ENCODE measurements at places on chromosomes 7 and 10.

DNA sequence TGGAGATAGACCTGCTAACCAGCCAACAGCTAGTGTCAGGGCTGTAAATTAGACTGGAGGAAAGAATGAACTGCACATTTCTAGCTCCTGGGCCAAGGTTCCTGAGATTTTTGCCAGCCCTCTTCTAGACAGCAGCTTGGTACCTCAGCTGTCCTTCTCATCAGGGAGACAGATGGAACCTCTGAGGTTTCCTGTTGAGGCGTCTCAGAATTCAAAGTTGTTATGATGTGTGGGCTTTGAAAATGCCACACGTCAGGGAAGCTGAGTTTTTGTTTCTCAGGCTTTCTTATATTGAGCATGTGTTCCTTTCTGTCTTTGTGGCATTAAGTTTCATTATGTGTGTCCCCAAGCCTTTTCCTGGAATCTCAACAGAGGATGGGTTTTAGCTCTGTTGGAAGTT lies 736.6 kb downstream of the AUTS2 start:
- no peak for DNase-seq

DNA sequence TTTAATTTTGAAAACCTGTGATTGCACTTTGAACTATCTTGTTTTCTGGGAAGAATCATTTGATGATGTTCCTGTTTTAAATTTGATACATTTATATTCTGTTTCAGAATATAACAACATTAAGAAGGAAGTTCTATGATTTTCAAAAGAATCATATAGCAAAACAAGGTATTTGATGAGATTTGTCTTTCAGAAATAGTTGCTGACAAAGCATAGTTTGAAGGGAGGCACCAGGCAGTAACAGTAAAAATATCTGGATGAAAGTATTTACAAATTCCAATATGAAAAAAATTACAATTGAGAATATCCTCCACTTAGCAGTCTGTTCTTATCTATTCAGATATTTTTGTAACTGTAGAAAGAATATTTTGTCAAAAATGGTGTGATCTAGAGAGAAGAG lies 266.1 kb upstream of the CSTF2T start:
- DNase-seq, result no peak

DNA sequence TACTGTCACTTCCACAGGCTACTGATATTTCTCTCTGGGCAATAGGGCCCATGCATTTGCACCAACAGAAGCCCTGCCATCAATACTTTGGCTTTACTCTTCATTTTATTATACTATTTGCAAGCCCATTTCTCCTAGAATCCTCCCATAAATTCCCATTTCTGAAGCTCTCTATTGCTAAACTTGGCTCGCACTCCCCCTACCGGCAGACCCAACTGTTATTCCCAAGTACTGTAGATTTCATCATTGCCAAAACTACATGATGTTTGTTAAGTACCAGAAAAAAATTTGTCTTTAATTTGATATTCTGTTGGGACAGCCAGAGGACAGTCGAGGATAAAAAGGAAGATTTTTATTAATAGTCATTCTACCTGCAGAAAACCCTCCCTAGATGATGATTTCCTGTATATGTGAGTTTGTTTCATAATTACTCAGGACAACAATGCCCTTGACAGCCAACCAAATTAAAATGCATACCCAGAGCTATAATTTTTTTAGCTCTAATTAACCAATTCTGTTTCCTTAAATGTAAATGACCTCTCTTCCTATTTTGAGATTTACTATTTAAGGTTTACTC lies 298.6 kb downstream of the REEP3 start:
- DNase-seq, result peak; percentile 34

DNA sequence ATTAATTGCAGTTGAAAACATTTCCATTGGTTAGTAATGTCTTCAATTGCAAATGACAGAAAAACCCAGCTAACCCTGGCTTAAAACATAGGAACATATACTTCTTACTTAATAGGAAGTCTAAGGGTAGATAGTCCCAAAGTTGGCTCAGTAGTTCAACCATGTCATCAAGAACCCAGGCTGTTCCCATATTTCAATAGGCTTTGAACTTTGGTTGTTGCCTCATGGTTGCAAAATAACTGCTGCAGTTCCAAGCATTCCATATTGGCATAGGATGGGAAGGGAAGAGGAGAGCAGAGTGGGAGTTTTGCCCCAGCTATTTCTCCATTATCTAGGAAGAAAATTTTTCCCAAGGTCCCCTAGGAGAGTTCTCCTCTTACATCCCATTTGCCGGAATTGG lies 81.4 kb upstream of the EEPD1 start:
- DNase-seq, result no peak

DNA sequence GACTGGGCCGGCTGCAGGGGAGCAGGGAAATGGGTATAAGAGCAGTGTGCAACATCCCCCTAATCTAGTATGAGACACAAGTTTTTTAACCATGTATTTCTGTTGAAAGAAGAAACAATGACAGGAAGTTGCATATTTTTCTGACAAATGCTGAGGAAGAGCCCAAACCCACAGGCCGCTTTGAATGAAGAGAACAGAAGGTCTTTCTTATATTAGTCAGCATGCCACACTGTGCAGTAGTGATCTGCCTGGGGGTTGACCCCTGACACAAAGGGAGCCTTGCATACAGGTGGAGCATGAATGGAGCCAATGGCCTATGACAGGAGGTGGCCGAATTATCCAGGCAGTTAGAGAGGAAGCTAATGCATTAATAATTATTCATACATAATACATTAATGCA lies 518.3 kb downstream of the PLXDC2 start:
- no peak for DNase-seq

- DNase-seq, result no peak
Observed at GRCh38 chr7:21318916-21319270, 109.0 kb upstream of the SP4 start.

- DNase-seq, result no peak
Observed at GRCh38 chr7:100679927-100680575, 6.5 kb downstream of the GNB2 start.

DNA sequence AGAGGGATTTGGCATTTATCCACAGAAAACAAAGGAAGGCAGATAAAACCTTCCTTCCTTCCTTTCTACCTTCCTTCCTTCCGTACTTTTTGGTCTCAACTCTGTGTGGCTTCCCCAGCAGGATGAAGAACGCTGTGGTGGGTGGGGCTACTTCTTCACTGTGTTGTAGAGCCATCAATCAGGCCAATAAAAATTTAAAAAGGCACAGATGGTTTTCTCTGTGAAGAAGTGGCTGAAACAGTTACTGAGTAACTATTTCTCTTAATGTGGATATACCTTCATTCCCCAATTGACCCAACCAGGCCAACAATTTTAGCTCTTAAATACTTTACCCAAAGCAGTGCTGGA lies 75.8 kb downstream of the ZNF92 start:
- DNase-seq, result no peak

- no peak for DNase-seq
Observed at GRCh38 chr7:85498031-85498430, 311.2 kb upstream of the SEMA3D start.

GRCh38 chr10:31549896-31550295 lies 230.9 kb downstream of the ZEB1 start:
- no peak for DNase-seq

GRCh38 chr10:9291081-9291480 lies 1236.6 kb downstream of the GATA3 start:
- no peak for DNase-seq

- no peak for DNase-seq
Observed at GRCh38 chr7:148670807-148671206, 27.9 kb upstream of the CUL1 start.

GRCh38 chr10:72466018-72466417 lies 111.3 kb upstream of the DNAJB12 start:
- DNase-seq, result no peak

DNA sequence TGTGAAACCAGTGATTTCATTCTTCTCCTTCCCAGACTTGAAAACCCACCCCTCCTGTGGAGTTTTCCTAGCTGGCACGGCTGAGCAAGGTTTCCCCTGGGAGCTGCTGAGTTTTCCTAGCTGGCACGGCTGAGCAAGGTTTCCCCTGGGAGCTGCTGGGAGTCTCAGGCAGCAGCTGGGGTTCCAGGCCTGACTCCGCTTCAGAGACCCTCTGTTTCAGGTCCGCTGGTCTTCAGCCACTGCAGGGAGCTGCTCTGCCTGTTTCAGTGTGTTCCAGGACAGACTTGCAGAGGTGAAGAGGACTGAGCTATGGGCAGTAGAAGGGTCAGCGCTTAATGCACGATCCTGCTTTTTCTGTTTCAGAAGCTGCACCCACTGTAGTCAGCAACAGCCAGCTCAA lies 104.9 kb downstream of the XRCC2 start:
- no peak for DNase-seq

DNA sequence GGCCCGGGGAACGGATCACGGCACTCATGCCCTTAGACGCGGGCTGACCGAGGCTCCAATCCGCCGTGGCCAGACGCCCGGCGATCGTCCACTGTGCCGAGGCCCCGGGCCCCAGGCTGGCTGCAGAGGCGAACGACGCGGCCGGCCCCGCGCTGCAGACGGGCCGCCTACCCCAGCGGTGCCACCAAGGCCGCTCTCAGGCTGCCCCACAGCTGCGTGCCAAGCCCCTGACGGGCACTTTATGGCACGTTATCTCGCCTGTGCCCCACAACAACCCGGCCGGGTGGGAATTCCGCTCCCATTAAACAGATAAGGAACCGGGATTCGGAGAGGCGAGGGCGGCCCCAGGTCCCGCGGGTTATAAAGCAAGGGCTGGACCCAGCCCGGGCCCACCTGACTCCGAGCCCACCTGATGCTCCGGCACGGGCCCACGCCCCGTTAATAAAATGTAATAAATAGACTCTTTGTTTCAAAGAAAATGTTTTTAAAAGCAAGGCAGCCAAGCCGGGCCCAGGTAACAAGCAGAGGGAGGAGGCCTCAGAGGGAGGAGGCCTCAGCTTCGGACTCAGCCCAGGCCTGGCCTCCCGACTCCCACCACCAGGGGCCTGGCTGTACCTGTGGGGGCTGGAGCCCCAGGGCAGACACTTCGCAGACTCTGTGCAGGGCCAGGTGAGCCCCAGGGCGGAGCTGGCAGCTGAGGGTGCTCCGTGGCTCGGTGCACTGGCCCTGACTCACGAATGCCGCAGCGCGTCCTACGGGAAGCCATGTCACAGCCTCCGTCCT lies 79.7 kb downstream of the FOXL3 start:
- no peak for DNase-seq

DNA sequence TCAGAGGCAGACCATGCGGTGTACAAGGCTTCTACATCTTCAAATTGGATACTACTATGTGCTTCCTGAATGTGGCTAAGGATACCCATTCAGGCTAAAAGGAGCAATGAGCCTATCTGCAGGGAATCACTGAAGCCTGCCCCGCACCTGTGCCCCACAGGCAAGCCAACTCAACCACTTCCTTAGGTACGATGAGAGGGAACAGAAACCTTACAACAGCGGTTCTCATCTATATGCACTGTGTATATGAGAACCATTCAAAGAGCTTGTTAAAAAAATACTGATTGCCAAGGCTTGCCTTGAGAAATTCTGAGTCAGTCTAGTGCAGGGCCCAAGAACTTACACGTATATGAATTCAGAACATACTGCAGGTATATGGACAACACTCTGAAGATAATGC lies 679.6 kb downstream of the PARD3 start:
- no peak for DNase-seq

- no peak for DNase-seq
Observed at GRCh38 chr10:122113161-122113944, 124.4 kb downstream of the TACC2 start.

DNA sequence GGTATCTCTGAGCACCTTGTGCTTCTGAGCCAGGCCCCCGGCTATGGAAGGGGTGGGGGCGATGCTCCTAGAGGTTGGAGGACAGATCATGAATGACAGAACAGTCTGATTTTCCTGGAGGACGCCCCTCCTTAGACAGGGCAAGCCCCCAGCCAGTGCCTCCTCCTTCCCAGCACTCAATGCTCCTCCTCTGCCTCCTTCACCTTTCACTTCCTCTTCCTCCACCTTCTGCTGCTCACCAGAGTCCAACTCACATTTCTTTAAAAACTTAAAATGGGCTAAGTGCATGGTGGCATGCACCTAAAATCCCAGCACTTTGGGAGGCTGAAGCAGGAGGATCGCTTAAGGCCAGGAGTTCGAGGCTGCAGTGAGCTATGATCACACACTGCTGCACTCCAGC lies 71.1 kb upstream of the CUX1 start:
- no peak for DNase-seq

GRCh38 chr10:62655337-62655994 lies 149.1 kb upstream of the ADO start:
- DNase-seq, result no peak

GRCh38 chr10:20874261-20874660 lies 22.9 kb downstream of the NEBL start:
- DNase-seq, result no peak

Measured in forelimb muscle (tissue), 1 donor.